Hair follicle dermal papilla cell (primary cell): ENCODE measurements at places on chromosomes 16 and 17. TPM values are rescaled to one million over a fixed set of nuclear protein-coding genes. Genes with fewer than 3 reads are reported as not detected.

TBC1D26 gene
- total RNA-seq: under 0.01 TPM in 1 of 2 replicates, not detected in the other

SMIM5 gene
- total RNA-seq: 0.16 and 0.24 TPM in 2 replicates

PIK3R6 gene
- total RNA-seq: not detected in 2 replicates

STAC2 gene
- 0.12 and 0.16 TPM in 2 replicates for total RNA-seq
